CD4-positive, CD25-positive, alpha-beta regulatory T cell (primary cell): ENCODE measurements at places on chromosomes 2 and 18.

GRCh38 chr2:17813010-17813741 lies 3.1 kb upstream of the MSGN1 start:
- no peaks in the 10 kb centered on the region for H3K36me3 ChIP-seq
- H3K27ac ChIP-seq = no peak overlapping the region
- no peak for DNase-seq
- no peak overlapping the region for H3K4me3 ChIP-seq
- H3K27me3 ChIP-seq = peaks cover 2% of the 10 kb centered on the region

GRCh38 chr2:217167531-217167930 lies 307.7 kb upstream of the TNP1 start:
- H3K36me3 ChIP-seq = no peaks in the 10 kb centered on the region
- H3K4me1 ChIP-seq = no peaks in the 10 kb centered on the region
- no peaks in the 10 kb centered on the region for H3K27me3 ChIP-seq
- H3K4me3 ChIP-seq = no peak overlapping the region
- DNase-seq = no peak

- H3K27ac ChIP-seq = no peak overlapping the region
- no peaks in the 10 kb centered on the region for H3K4me1 ChIP-seq
- no peaks in the 10 kb centered on the region for H3K36me3 ChIP-seq
Measured at GRCh38 chr2:159640176-159640575, 23.8 kb upstream of the BAZ2B start.

DNA sequence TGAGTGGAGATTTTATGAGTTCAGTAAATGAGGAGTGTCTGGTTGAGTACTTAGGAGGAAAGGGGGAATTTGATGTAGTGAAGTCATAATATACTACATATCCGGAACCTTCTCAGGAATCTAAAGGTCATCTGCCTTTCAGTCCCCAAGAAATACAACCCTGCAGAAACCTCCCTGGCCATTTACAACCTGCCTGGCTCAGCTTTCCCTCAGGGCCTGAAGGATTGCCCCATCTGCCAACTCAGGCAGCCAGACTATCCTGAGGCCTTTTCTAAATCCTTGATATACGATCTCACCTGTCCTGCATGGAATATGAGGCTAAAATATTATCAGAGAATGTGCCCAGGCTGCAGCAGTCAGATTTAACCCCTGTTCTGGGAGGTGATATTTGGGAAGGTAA lies 165.4 kb upstream of the SPOPL start:
- no peak overlapping the region for H3K4me3 ChIP-seq
- H3K36me3 ChIP-seq = no peaks in the 10 kb centered on the region
- no peaks in the 10 kb centered on the region for H3K4me1 ChIP-seq

- H3K27me3 ChIP-seq = no peaks in the 10 kb centered on the region
- no peaks in the 10 kb centered on the region for H3K36me3 ChIP-seq
- H3K4me1 ChIP-seq = no peaks in the 10 kb centered on the region
- no peak for DNase-seq
- H3K27ac ChIP-seq = no peak overlapping the region
Measured at GRCh38 chr2:145771525-145771924, 1251.6 kb upstream of the ZEB2 start.

- H3K27ac ChIP-seq = no peak overlapping the region
- DNase-seq = no peak
- no peaks in the 10 kb centered on the region for H3K36me3 ChIP-seq
- H3K4me3 ChIP-seq = no peak overlapping the region
Measured at GRCh38 chr18:2515171-2515787, 56.0 kb downstream of the METTL4 start.

DNA sequence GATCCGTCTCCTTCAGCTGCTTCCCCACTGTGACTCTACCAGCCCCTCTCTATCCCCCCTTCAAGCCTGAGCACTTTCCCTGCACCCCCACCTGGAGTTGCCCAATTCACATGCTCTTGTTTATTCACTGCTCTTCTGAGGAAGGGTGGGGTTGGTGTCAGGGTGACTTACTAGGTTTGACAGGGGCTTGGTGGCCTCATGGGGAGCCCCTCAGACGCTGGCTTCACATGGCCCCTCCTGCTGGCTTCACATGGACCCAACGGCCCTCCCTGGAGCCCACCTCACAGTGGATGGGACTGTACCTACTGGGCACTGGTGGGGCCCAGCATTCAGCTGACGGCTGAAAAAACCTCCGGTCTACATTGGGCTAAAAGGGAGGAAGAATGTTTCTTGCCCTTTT lies 16.7 kb upstream of the MRPL33 start:
- no peak overlapping the region for H3K4me3 ChIP-seq
- H3K27ac ChIP-seq = no peak overlapping the region
- no peaks in the 10 kb centered on the region for H3K4me1 ChIP-seq
- H3K27me3 ChIP-seq = no peaks in the 10 kb centered on the region

GRCh38 chr2:113156278-113157117 lies 17.3 kb upstream of the PSD4 start:
- peaks cover 23% of the 10 kb centered on the region for H3K4me1 ChIP-seq
- peak overlapping the region; percentile 64 for H3K4me3 ChIP-seq
- H3K27ac ChIP-seq = peak overlapping the region; percentile 10
- peak; percentile 62 for DNase-seq
